HCT116 (cell line): ENCODE measurements at places on chromosomes 4 and X. TPM values are rescaled to one million over a fixed set of nuclear protein-coding genes. Genes with fewer than 3 reads are reported as not detected.

GRCh38 chr4:143410015-143410414, 73.3 kb downstream of the GAB1 start:
- no peak for DNase-seq

The PF4V1 gene
- not detected for total RNA-seq

DNA sequence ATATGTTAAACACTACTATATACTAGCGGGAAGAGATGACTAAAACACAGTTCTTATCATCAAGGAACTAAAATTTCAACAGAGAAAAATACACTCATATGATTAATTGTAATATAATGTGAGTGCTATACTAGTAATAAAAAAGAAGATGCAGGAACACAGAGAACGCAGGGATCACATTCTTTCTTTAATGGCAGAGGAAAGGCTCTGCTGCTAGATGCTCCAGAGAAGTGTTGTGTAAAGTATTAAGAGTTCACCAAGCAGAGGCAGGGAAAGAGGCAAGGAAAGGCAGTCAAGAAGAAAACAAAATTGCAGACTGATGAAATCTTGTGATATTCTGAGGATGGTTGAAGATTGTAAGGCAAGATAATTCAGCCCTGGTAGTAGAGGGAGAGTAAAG, 394.7 kb downstream of the PDGFC start:
- DNase-seq = no peak

DNA sequence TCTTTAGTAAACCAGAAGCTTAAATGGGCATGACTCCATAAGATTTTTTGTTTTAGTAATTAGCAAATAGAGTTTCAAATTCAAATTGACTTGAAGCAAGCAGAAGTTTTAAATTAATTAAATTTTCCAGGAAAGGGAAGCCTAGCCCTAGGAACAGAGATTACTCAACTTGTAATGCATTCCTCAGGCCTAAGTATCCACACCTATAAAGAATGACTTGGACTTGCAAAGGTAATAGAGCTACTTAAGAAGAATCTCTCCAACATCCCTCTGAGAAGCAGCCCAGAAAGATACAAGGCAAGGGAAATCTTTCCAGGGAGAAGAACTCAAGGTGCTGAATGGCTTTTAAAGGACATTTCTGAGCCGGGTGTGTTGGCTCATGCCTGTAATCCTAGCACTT, 16.9 kb upstream of the TMPRSS11E start:
- no peak for DNase-seq

DNA sequence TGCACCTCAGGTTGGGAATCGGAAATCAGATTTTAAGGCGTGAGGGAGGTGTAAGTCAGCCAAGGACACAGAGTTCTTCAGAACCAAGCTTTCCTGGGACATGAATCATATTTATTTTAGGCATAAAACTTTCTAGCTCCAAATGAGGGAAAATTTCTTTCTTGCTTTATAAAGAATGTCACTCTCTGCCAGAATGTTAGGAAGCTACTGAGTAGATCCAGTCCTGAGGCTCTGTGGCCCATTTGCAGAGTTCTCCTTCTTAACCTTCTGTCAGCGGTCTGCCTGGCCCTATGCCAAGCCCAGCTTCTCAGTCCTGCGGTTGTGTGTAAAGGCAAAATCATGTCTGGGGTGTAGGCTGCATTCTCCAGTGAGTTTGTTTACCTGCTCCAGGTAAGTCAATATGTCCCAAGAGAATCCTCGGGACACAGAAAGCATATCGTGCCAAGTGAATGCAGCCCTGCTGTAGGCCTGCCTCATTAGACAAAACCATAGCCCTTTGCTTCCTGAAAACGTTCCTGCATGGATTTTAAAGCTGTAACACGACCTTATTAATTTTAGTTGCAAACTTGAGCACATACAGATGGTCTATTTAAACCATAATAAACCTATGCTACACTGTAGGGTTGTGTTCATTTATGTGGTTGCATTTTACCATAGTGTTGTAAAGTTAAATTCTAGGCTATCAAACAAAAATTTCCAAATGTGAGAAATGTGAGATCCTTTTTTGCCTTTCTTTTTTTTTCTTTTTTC, 29.2 kb upstream of the CCNI start:
- no peak for DNase-seq

The PABPC1L2B gene
- not detected for total RNA-seq

- no peak for DNase-seq
These were observed 72.7 kb downstream of the FNIP2 start for GRCh38 chr4:158841540-158841939.

The RHOXF2B gene
- not detected for total RNA-seq

DNA sequence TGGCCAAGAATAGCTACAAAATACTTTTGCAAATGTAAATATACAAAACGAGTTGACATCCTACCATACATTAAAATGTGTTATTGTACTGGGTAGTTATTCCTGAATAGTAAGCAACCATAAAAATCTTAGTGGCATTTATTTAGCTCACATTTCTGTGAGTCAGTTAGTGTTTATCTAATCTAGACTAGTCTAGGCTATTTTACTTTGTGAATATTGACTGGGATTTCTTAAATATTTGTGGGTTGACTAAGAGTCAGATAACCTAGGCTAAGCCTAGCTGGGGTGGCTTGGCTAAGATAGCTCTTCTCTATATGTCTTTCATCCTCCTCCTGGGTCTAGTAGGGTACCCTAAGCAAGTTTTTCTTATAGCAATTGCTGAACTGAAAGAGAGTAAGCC, 543.8 kb upstream of the DIAPH2 start:
- no peak for DNase-seq

The IQCM gene
- 0.20 TPM for total RNA-seq

DNA sequence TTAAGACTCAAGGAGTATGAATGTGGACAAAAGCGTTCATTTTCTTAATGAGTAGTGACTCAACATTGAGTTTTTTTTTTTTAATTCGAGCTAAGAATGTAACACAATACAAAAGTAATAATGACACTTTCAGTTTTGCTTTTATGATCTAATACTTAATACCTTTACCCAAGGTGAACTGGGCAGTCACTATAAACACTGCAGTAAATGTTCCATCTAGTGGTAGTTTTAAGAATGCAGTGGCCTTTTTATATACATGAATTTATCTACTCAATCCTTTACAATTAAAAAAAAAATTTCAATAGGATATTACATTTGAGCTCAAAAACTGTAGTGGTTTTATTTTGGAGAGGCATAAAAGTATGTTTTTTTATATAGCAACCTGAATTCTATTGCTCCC, 33.9 kb downstream of the PDK3 start:
- DNase-seq = no peak

DNA sequence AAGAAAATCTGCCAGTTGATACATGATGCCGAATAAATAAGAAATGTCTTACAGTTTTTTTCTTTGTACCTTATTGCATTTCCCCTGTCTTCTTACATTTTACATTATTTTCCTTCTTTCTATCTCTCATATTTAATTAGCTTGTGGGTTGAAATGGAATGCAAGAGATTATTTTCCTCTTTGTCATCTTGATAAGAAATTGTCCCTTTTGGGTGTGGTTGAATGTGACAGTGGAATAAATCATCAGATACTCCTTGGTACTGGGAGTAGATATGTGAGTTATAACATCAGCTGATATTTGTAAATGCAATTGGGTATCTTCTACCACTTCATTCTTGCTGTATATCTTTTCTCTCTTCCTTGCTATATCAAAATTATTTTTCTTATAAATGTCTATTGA, 997.4 kb downstream of the RAPGEF2 start:
- no peak for DNase-seq

The HELQ gene
- 14.6 TPM for total RNA-seq

- no peak for DNase-seq
These were observed 965.3 kb downstream of the CCSER1 start for GRCh38 chr4:91092398-91092980.

DNA sequence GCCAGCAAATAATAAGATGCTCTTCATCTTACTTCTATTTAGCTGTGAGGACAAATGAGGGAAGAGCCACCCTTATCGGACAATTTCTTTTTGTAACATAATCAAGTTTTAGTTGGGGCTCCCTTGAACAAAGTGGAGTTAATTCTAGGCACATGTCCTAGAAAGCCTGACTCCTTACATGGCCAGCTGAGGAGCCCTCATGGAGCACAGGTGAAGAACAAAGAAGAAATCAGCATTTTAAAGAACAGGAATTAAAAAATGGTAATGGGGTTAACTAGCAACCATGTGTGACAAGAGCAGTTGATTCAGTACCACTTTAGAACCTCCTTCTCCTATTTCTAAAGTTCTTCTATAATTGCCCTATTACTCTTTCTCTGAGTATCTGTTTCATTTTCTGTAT, 15.9 kb downstream of the GPR82 start:
- DNase-seq = no peak

GRCh38 chrX:121571333-121571732, 523.9 kb downstream of the GLUD2 start:
- no peak for DNase-seq

DNA sequence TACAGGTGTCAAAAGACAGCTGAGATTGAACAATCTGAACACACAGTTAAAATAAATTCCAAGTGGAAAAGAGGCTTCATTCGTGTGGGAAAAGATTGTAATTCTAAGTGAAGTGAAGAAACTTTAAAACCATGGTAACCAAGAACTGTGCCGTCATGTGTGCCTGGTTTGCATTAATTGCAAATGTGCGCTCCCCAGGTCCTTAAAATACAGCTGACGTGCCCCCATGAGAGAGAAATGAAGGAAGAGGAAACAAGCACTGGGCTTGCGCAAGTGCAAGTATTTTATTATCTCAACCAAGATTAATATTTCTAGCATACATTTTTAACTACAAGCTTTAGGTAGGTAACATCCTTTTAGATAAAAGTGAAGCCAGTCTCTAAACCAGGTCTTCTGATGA, 92.5 kb downstream of the PARM1 start:
- no peak for DNase-seq

GRCh38 chr4:113962719-113963265, 16.7 kb downstream of the ARSJ start:
- DNase-seq = no peak

GRCh38 chr4:30619679-30620078, 100.5 kb upstream of the PCDH7 start:
- DNase-seq = no peak

- no peak for DNase-seq
These were observed 66.2 kb upstream of the PGRMC2 start for GRCh38 chr4:128353791-128354190.

DNA sequence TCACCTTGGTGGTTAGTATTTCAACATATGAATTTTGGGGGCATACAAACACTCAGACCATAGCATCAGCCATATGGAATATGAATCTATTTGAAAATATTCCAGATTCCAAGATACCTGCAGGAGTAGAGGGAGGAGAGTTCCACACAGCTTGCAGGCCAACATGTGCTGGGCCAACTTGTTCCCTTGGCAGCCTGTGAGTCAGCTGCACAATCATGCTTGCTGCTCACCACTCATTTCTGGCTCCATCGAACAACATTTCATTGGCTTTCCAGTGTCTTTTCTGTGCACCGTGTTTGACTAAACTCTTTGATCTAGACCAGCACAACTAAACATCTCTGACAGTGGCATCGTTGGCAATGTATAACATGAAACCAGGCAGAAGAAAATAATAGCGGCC, 282.5 kb upstream of the RASGEF1B start:
- no peak for DNase-seq

GRCh38 chr4:73583666-73584065, 36.6 kb downstream of the RASSF6 start:
- DNase-seq = no peak

GRCh38 chr4:18568600-18568999, 547.0 kb upstream of the LCORL start:
- DNase-seq = no peak

DNA sequence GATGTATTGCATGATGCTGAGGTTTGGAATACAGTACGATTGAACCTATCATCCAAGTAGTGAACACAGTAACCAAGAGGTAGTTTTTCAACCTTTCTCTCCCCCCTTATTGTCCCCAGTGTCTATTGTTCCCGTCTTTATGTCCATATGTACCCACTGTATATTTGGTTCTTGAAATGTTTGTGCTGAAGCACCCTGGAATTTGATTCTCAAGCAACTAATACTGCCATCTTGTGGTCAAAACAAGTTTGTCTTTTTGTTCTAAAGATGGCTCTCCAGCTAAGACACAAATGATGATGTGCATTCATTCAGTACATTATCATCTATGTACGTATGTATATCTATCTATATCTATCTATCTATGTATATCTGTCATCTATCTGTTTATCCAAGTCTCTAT, 33.5 kb upstream of the DCX start:
- peak; percentile 15 for DNase-seq

The DCAF4L1 gene
- total RNA-seq = 0.39 TPM

DNA sequence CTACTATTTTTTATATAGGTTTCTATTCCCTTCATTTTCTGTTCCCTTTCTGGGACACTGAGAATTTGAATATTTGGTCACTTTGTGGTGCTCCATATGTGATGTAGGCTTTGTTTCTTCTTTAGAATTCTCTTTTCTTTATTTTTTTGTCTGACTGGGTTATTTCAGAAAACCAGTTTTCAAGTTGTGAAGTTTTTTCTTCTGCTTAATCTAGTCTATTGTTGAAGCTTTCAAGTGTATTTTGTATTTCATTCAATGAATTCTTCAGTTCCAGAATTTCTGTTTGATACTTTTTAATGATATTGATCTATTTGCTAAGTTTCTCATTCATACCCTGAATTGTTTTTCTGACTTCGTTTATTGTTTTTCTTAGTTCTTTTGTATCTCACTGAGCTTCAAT, 96.2 kb upstream of the HAND2 start:
- no peak for DNase-seq

DNA sequence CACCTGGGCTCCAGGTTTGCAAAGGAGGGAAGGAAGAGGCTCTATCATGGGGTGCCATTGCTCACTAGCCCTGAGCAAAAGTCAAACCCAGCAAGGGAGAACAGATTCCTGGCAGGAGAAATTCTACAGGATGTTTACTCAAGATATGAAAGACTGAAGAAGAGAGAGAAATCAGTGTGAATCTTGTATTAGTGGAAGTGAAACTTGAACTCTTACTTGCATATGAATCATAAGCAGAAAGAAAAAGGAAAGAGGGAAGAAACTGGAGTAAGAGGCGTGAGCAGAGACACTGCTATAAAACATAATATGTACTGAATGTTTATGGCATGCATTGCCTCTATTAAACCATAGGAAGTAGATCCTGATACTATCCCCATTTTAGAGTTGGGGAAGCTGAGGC, 60.9 kb downstream of the C4orf46 start:
- DNase-seq = no peak

DNA sequence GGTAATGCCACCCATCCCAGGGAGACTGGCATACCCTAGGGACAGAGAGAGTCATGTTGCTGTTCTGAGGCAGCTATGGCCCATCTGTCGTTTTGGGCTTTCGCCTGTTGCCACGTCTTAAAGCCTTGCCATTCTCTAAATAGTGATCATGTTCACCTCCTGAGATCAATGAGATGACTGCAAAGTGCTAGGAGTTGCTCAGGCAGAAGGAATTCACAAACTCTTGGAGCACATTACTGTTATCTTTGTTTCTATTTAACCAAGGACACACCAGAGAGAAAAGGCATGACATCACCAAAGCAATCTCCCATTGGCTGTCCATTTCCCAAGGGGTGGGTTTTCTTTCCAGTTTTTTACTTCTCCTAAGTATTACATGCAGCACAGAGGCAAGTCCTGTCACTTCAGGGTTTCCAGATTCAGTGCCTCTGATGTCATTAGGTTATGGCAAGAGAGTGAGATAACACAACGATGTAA, 37.1 kb upstream of the SETD7 start:
- DNase-seq = no peak

GRCh38 chr4:99079625-99080295, 8.8 kb downstream of the ADH5 start:
- DNase-seq = no peak
